Uterus (tissue), 4 donors: ENCODE measurements at places on chromosomes 3 and 15.
A peak's percentile ranks its signal among the peaks of the same experiment; 100 is the strongest.

- no peak for DNase-seq
These were observed 756.7 kb downstream of the NR2F2 start for GRCh38 chr15:97087006-97087741.

DNA sequence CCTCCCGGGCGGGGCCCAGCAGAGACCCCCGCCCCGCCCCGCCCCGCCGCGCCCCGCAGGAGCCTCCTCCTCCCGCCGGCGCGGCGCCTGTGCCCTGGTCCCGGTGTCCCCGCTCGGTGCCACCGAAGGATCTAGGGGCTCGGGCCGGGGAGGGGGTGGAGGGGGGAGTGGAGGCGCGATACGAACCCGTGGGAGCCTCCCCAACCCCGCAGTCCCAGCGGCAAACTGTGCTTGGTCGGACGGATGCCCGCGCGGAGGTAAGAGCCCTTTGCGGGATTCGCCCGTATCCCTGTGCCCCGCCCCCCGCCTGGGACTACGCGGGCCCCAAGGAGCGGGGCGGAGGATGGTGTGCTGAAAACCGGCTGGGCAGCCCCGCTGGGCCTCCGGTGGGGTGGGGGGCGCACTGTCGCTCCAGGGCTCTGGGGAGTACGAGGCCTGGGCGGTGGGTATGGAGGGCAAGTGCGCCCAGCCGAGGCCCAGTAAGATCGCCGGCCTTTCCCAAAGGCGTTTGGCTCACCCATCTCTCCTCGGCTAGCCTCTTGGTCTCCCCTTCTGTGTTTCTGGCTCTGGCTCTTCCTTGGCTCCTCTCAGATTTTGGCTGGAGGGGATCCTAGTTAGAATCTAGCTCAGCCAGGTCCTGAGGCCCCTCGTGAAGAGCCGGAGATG lies 65.6 kb upstream of the POLG start:
- no peak for DNase-seq

GRCh38 chr3:24831221-24831620 lies 336.6 kb upstream of the THRB start:
- DNase-seq = no peak

GRCh38 chr3:159766563-159767185 lies 222.0 kb upstream of the IL12A start:
- no peak for DNase-seq

DNA sequence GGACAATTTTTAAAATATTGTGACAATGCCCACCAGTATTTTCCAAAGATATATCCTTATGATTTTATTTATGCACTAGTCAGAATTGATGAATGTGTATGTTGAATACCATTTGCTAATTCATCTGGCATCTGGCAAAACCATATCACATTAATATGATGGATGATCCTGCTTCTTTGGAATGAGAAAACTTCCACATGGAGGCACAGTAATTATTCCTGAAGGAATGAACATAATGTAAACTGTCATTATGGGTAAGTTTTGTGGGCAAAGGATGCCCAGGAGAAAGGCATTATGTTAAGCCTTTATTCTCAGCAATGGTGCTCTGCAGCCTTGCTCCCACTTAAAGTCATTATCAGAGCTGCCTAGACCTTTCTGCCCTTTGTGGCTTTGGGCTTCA lies 113.0 kb upstream of the MME start:
- DNase-seq = no peak

DNA sequence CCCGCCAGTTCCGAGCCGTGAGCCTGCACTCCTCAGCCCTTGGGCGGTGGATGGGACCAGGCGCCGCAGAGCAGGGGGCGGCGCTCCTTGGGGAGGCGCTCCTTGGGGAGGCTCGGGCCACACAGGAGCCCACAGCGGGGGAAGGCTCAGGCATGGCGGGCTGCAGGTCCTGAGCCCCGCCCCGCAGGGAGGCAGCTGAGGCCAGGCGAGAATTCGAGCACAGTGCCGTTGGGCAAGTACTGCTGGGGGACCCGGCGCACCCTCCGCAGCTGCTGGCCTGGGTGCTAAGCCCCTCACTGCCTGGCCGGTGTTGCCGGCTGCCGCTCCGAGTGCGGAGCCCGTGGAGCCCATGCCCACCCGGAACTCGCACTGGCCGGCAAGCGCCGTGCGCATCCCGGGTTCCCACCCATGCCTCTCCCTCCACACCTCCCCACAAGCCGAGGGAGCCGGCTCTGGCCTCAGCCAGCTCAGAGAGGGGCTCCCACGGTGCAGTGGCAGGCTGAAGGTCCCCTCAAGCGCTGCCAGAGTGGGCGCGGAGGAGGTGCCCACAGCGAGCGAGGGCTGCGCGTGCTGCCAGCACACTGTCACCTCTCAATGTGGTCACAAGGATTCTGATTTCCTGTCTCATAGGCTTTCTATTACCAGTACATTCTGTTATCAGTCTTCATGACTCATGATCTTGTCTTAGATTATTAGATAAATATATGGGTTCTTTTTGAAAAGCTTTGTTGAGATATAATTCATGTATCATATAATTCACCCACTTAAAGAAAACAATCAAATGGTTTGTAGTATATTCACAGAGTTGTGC lies 44.0 kb upstream of the LRIG1 start:
- DNase-seq = no peak

DNA sequence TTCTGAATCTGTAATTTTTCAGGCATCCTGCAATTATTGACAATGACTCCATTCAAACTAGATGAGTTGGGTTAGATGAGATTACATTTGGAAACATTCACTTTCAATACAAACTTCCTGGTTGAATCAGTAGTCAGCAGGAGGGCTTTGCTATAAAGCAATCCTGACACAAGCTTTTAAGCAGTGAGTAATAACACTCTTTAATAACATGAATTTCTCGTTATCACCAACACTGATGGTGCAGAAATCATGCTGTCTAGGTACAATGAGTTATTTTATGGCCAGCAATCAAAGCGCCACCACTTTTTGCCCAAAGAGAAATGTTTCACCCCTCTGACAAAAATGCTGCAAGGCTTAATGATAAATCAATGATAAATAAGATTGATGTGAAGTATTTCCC lies 474.8 kb upstream of the CNTN4 start:
- no peak for DNase-seq

DNA sequence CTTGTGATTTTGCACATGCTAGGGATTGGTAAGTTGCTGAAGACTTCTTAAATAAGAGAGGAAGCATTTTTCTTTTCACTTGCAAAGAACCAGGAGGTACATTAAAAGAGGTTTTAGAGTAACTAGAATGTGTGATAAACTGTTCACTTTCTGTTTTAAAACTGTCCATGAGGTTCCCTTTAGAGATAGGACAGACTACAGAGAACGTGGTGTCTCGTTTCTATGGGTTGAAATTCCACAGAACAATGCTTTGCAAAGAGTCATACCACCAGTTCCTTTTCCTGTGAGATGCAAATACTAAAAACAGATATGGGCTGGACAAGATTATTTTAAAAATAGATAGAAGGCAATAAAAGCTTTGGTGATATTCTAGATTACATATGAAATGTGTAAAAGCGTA lies 372.8 kb downstream of the TIGIT start:
- no peak for DNase-seq

GRCh38 chr3:156518726-156519125 lies 36.2 kb downstream of the SSR3 start:
- no peak for DNase-seq

DNA sequence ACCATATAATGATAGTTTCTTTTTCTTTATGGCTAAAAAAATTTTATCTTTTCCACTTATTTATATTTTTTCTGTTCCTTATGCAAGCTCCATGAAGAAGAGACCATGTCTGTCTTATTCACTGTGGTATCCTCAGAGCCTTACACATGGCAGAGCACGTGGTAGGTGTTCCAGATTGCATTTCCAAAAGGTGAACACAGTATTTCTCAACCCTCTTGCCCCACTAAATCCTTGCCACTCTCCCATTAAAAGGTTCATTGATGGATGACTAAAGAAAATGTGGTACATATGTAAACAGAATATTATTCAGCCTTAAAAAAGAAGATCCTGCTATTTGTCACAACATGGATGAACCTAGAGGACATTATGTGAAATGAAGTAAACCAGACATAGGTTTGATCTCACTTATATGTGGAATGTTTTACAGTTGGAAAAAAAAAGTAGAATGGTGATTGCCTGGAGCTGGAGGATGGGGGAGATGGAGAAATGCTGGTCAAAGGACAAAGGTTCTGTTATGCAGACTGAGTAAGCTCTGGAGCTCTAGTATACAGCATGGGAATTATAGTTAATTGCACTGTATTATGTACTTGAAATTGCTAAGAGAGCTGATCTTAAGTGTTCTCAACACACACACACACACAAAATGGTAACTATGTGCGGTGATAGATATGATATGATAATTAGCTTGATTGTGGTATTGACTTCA lies 266.7 kb downstream of the CNTN3 start:
- DNase-seq = no peak

GRCh38 chr3:13556207-13556606 lies 7.3 kb downstream of the FBLN2 start:
- DNase-seq = no peak

DNA sequence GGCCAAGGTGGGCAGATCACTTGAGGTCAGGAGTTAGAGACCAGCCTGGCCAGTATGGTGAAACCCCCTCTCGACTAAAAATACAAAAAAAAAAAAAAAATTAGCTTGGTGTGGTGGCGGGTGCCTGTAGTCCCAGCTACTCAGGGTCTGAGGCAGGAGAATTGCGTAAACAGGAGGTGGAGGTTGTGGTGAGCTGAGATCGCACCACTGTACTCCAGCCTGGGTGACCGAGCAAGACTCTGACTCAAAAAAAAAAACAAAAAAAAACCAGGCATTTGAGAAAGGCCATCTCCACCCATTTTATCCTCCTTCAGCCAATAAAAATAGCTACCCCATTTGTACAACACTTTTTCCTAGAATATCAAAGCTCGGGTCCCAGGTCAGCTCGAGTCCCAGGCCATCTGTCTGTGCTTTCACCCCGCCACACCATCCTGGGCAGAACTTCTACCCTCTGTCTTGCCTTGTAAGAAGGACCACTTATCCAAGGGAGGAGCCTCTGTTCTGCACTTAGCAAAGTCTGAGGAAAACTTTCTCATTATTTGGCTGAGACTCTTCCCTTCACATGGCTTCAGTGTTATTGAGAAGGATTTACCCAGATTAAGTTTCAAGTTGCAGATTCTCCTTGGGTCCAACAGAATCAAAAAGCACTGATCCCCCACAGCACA lies 99.1 kb downstream of the MESD start:
- no peak for DNase-seq

- no peak for DNase-seq
These were observed 23.3 kb downstream of the AKAP13 start for GRCh38 chr15:85403745-85404144.

GRCh38 chr3:184441202-184441900 lies 61.5 kb downstream of the CHRD start:
- no peak for DNase-seq

DNA sequence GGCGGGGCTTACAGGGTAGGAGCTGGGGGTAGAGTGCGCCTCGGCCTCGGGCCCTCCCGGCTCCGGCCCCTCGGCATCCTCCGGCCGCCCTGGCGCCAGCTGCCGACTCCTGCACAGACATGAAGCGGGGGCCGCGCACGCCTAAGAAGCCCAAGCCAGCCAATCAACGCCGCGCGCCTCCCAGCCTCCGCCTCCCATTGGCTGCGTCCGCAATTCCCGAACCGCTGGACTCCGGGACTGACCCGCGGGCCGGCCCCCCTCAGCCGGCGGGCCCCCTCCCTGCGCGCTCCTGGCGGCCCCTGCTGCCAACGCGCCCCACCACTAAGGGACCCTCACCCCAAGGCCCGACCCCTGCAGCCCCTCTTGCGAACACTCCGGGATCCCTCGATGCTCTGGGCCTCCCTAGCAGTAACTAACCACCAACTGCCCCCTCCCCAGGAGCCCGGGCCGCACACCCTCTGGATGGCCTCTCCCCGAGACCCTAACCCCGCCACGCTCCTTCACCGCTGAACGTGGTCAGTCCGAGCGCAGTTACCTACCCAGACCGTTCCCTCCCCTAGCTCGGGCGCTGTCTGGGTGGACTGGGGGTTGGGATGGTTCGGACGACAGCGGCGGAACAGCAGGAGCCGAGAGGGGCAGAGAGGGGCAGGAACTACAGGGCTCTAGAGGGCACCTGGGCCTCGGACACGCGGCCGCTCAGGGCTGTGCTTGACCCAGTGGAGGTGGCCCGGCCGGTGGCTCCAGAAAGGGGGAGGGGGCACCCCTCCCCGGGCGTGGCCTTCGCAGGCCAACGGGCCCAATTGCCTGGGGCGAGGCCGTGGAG lies 5.0 kb downstream of the GATA2 start:
- peak; percentile 96 for DNase-seq

DNA sequence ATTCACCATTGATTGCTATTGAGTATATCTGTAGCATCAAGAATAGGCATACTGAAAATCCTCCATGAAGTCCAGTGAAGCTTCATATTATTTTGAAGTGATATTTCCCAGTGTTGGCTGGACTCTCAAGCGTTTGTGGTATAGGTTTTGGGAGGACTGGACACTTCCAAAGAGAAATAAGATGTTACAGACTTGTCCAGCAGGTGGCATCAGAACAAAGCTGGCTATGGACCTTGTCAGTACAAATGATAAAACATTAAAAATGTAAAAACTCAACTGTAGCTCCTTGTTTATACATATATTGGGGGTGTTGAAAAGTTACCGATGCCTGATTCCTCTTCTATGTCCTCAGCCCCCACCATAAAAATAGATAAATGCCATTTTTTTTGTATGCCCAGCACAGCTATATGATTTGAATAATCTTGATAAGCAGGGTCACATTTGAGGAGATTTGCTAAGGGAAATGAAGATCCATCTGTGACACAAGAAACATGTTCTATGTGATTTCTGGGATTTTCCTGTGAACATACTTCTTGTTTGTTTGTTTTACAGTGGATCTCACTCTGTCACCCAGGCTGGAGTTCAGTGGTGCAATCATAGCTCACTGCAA lies 54.5 kb upstream of the GOLGA6B start:
- no peak for DNase-seq

DNA sequence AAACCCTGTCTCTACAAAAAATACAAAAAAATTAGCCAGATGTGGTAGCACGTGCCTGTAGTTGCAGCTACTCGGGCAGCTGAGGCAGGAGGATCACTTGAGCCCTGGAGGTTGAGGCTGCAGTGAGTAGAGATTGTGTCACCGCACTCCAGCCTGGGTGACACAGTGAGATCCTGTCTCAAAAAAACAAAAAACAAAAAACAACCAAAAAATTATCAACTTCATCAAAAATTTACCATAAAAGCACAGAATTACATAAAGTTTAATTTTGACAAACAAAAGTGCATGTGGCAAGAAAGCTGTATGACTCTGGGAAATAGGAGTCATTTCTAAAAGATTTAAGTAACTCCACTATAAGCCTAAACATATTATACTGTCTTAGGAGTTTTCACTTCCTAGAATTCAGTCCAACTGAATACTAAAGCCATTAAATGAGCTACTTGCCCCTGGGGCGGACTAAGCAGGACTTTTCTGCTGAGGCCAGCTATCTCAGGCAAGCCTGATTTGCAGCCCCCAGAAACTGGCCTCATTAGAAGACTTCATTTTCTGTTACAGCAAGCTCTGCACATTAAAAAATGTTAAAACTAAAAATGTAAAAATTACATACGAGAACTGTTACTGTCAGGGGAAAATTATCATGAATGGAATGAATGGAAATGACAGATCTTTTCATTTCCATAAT lies 23.0 kb downstream of the HSPBAP1 start:
- no peak for DNase-seq

DNA sequence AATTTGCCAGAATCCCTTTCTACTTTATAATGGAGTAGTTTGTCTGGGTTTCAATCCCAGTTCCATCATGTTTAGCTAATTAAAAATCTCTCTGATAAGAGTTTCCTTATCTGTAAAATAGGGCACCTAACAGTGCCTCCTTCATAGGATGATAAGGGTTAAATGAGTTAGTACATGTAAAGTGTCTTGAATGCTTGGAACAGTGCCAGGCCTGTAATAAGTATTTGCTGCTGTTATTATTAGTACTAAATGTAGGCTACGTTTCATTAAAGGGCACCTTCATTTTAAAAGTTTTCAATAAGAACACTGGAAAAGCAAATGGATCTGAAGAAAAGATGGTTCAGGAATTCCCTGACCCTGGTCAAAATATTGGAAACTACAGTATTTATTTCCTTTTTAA lies 11.8 kb upstream of the SLC2A2 start:
- DNase-seq = no peak
